Stimulated activated CD8-positive, alpha-beta memory T cell treated with anti-CD3 and anti-CD28 coated beads, Interleukin-2, amount 100 ng/mL, for 1 hour (primary cell): ENCODE measurements at places on chromosomes 4 and X.

DNA sequence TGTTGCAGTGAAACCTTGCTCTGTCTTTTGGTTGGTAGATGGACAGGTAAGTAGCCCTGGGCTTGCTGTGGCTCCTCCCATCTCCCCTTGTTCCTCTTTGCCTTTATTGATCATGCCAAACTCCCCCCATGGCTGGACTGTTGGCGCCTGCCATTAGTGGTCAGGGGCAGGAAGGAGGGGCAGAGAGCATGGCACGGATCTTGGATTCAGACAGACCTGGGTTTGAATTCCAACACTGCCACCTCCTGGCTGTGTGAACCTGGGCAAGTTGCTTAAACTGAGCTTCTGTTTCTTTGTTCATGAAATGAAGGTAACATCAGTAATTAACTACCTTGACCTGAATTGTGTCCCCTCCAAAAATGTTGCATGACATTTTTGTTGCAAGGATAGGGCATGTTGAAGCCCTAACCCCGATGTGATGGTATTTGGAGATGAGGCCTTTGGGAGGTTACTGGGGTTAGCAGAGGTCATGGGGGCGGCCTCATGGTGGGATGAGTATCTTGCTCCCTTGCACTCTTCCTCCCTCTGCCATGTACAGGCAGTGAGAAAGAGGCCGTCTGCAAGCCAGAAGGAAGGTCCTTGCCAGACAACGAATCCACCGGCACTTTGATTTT is 6.0 kb downstream of the SLC2A9 start:
- DNase-seq = no peak

DNA sequence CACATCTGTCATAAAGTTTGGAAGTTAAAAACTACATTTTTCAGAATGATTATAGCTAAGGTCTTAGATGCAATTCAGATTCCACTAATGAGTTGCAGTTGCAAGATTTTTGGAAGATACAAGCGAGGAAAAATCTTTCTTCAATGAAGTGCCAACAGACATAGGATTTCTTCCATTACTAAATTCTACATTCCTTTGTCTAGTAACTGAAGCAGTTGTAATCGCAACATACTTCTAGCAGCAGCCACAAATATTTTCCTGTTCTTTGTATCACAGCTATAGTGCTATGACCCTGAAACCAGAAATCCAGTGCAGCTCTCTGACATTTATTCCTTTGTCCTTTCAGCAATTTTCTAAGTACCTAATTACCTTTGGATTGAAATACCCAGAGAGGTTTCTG is 225.2 kb upstream of the SLIT2 start:
- no peak for DNase-seq

GRCh38 chr4:73832651-73833237 is 3.7 kb upstream of the CXCL6 start:
- DNase-seq = no peak

- no peak for DNase-seq
These were observed 95.3 kb downstream of the HMX1 start for GRCh38 chr4:8776366-8776765.

DNA sequence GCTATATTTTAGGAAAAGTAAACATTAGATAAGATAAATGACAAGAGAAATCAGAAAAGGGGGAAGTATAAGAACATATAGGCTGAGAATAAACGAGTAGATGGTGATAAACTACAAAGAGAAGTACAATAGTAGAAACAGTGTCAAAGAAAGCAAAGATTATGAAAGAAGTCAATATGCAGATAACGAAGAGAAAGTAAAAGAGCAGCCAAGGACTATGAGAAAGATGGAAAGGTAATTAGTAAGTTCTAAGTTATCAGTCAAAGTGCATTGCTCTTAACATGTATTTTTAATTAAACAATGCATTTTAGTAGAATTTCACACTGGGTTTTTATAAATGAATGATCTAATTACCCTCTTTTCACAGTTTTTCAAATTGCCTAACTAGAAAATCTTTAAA is 1801.3 kb upstream of the PCDH10 start:
- no peak for DNase-seq

DNA sequence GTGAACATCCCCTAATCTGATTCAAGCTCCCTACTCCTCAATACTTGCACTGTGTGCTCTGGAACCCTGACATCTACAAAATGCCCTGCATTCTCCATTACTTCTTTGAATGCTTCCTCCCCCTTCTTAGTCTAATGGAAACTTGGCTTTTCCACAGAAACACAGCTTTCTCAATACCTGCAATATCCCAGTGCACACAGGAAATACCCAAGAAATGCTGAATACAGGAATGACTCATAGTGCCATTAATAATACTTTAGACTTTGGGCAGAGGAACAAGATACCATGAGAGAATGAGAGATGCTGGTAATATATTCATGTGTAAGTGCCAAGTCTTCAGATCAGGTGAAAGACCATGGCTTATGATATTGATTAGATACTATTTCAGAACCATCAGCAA is 5.6 kb downstream of the QRFPR start:
- no peak for DNase-seq

DNA sequence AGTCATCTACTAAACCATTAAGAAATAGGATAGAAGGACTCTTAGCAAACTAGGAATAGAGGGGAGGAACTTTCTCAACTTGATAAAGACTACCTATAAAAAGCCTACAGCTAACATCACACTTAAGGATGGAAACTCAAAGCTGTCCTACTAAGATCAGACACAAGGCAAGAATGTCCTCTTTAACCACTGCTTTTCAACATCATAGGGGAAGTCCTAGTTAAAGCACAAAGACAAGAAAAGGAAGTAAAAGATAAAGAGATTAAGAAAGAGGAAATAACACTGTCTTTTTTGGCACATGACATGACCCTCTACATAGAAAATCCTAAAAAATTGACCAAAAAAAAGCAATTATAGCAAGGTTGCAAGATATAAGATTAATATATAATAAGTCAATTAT is 136.6 kb downstream of the FBXW7 start:
- DNase-seq = no peak

DNA sequence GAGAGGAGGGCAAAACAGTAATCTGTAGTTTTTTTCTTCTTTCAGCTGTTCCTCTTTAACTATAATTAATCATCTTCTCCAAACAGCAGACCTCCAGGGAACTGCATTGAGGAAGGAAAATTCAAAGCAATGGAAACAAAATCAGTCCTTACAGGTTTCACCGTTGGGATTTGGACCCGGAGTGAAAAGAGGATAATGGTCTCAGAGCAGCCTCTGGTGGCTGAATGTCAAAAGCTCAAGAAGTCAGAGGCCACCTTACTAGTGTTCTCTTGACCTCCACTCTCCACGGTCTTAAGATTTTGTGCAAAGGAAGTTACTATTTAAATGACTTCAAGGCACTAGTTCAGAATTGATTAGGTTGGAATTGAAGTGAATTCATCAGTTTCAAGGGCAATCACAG is 16.0 kb upstream of the MID1 start:
- DNase-seq = no peak

- no peak for DNase-seq
These were observed 103.0 kb downstream of the PPEF1 start for GRCh38 chrX:18810416-18810815.

DNA sequence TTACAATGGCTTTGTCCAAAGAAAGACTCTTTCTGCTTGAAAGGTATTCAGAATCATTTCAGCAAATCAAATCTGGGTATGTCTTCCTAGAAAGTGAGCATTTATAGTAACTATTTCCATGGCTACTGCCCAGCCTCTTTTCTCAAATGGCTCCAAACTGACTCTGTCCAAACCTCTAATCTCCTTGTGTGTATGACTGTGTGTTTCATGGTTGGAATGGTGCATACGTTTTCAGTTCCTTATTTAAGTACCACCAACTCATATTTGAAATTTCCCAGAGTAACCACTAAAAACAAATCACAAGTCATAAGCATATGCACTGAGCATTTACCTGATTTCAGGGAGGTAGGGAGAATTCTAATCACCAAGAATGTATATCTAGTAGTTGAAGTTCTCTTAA is 106.0 kb downstream of the TMEM144 start:
- no peak for DNase-seq

DNA sequence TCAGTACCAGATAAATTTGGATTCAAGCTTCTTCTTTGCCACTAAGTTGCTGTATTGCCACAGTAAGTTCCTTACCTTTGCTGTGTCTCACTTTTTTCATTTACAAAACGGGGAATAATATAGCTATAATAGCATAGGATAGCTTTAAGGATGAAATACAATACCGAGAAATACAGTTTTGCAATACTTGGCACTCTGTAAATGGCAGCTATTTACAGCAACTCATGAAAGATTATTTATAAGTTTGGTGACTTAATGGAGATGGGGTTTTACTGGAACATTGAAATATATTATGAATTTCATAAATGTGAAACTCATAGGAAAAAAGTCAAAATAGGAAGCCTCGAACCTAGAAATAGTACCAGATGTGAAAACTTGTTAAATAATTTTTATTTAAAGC is 27.6 kb downstream of the ANXA10 start:
- DNase-seq = no peak

- no peak for DNase-seq
These were observed 47.2 kb downstream of the AFAP1 start for GRCh38 chr4:7892212-7893019.

DNA sequence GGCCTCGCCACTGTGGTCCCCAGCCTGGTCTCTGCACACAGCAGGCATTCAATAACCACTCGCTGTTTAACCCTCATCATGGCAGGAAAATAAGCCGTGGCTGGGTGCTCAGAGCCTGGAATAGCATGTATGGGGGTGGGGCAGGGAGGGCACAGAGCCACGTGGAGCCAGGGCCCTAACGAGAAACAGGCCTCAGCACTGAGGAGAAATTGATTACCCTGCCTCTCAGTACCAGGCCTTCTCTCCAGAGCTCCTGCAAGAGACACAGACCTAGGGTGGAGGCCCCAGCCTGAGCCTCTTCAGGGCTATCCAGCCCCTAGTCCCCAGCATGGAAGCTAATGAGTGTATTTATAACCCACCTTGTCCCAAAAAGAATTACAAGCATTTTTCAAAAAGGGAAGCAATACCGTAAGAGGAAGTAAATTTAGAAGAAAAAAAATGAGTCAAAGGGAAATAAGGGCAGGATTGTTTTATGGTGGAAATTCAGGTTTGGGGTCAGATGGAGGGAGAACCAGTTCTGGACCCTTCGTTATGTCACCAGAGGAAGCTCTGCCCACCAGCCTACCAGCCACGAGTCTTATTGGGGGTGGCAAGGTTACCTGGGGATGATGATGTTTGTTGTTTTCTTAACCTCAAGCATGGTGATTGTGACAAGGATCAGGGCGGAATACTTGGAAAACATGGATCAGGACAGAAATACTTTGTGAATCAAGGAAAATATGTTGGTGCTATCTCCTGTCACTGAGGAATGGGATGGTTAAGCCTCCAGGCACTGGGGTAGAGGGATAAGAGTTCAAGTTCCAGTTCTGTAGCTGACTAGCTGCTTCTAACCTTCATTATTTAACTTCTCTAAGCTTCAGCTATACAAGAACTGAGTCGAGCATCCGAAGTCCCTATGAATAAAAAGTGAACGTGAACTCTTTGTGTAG is 101.9 kb upstream of the RBPJ start:
- DNase-seq = no peak

GRCh38 chr4:67929426-67929825 is 33.9 kb downstream of the TMPRSS11A start:
- DNase-seq = no peak

DNA sequence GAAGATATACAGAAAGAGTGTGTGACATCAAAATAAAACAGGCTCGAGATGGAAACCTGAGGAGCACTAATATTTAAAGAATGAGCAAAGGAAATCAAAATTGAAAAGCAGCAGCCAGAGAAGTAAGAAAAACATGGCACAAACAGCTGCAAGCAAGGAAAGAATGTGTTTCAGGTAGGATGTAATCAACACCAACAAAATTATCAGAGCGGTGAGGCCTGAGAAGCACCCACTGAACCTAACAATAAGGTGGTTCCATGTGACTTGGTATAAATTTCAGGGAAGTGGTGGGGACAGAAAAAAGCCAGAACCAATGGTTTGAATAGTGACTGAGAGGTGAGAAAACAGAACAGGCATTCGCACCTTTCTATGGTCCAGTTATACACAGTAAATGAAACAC is 11.5 kb downstream of the SLC39A8 start:
- no peak for DNase-seq

DNA sequence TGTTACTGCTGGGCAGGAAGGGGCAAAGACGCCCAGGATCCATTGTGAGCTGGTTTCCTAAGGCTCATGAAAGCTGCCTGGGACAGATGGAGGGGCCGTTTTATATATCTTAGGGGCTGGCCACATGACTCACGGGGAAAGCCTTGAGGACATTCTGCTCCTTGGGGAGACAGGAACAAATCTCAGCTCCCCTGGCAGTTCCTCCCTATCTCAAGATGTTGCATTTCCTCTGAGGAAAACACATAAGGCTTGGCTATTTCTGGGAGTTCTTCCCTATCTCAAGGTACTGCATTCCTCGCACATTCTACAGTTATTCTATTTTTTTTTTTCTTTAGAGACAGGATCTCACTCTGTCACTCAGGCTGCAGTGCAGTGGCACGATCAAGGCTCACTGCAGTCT is 804.6 kb upstream of the TENM3 start:
- no peak for DNase-seq

GRCh38 chrX:112818114-112819007 is 22.3 kb downstream of the AMOT start:
- DNase-seq = no peak

- DNase-seq = no peak
These were observed 13.1 kb downstream of the RAB33A start for GRCh38 chrX:130184857-130185256.

GRCh38 chr4:16663732-16664131 is 234.7 kb downstream of the LDB2 start:
- no peak for DNase-seq

DNA sequence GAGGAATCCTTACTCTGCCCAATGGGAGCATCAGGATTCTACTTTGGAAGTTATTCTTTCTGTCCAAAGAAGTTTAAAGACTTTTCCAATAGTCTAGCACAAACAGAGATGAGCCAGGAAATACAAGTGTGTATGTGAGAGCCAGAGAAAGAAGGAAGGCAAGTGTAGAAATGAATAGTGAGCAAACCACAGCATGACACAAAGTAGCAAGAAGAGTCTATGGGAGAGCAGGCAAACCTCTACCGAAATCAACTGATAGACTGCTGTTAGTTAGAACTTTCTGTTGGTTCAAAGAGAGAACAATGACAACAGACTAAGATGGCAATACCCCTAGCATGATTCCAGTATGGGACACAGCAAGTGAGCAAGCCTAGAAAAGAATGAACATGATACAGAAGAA is 16.1 kb upstream of the GPR34 start:
- DNase-seq = no peak
